ENCODE measurements at places on chromosomes 1 and 21.

GRCh38 chr1:17576519-17576853 is 37.0 kb downstream of the ARHGEF10L start:
- DNase-seq = no peak

GRCh38 chr21:24826822-24827221 is 780.5 kb downstream of the MRPL39 start:
- DNase-seq = no peak

GRCh38 chr1:36323636-36324352 is at the start of gene EVA1B:
EVA1B (minus strand) TSS chr1:36323645; CDS start chr1:36323037, 608 bp downstream.
- peak; percentile 61 for DNase-seq

DNA sequence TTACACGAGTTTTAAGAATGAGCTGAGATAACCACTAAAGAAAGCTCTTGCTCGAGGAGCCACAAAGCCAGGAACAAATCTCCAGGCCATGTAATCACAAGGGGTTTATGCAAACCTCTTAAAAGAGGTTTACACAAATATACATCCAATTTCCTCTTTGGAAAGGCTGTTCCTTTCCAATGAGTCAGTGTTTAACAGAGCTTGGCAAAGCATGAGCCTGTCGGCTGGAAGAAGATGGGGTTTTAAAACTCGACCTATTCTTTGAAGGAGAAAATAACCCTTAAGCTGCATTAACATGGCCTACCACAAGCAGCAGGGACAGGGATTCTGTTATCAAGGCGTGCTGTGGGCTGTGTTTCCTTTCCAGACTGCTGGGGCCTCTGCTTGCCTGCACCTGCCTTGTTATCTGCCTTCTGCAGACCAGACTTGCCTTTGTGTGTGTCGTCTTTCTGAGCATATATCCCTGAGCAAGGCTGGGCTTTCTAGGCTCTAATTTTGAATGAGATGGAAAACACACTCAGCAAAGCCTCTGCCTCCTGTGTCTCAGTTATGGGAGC is 40.6 kb upstream of the CYP2J2 start:
- DNase-seq = no peak

DNA sequence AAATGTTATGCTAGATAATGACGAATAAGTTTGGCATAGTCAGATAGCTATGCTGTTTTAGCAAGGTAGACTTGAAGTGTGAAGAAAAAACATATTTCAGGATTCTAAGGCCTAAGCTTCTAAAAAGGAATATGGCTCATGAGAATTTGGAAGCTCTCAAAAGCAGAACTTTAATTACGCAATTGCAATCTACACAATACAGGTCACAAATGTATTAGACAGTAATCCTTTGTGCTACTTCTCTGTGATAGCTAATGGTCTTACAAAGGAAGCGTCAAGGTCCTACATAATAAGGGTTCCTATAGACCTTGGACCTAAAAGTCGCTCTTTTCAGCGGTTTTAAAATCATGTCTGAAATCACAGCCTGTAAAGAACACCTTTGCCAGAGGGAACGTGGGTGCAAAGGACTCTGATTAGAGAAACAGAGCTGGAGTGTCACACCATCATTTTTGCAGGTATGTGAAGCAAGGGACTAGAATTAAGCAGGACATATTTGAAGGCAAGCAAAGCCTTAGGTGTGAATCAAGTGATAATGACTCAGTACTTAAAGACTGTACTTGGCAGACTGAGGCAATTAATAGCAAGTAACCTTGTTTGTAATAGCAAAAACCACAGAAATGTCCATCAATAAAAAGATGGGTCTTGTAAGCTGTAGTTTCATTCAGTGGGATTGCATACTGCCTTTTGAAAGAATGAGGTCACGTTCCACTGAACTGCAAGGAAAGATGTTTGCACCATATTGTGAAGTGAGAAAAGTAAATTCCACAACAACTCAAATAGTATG is 420.2 kb downstream of the KCTD3 start:
- DNase-seq = no peak
